HFF-Myc (cell line): ENCODE measurements at places on chromosomes 5 and 9.

- no peak for DNase-seq
These were observed 365.0 kb upstream of the SEMA6A start for GRCh38 chr5:116939641-116940040.

- DNase-seq = no peak
These were observed 36.1 kb downstream of the HMCN2 start for GRCh38 chr9:130301483-130302286.

DNA sequence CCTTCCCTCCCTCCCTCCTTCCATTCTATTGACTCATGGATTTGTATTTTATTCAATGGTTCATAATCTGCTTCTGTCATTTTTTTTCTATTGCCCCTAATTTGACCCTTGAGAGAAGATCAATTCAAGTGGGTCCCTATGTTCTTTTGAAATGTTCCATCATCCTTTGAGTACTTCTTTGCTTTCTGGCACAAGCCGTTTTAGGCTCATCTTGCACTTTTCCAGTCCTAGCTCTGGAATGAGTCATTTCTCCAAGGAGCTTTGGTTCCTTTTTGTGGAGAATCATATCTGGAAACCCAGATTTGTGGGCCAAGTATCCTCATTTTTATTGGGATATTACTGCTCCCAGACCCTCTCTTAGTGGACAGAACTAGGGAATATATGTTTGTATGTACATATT lies 126.8 kb upstream of the PTPN3 start:
- DNase-seq = no peak

DNA sequence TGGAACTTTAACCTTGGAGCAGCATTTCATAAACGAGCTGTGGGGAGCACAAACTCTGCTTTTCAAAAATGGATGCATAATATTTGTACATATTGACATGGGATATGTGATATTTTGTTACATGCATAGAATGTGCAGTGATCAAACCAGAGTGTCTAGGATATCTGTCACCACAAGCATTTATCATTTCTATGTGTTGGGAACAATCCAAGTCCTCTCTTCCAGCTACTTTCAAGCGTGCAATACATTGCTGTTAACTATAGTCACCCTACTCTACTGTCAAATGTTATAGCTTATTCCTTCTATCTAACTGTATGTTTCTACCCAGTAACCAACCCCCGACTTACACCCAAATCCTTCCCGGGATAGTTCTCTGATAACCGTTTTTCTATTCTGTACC lies 15.0 kb upstream of the C5orf58 start:
- no peak for DNase-seq

DNA sequence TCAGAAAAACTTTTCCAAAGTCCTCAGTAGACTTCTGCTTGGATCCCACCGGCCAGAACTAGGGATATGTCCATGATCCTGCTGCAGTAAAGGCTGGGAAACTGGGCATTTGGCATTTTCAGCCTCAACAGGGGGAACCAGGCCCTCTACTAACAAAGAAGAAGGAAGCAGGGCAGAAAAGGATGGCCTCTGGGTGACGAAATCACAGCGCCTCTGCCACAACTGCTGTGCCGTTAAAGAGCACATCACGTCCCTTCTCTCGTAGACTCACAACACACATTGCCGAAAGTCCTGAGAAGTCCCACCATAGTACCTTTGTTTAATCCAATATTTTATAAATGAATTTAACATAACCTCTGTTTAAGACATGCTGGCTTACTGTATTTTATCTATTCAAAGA lies 10.4 kb upstream of the AFAP1L1 start:
- no peak for DNase-seq
